ENCODE measurements at places on chromosomes 6 and 20.

- DNase-seq, result no peak
Measured at GRCh38 chr20:48454671-48455490, 372.9 kb downstream of the PREX1 start.

DNA sequence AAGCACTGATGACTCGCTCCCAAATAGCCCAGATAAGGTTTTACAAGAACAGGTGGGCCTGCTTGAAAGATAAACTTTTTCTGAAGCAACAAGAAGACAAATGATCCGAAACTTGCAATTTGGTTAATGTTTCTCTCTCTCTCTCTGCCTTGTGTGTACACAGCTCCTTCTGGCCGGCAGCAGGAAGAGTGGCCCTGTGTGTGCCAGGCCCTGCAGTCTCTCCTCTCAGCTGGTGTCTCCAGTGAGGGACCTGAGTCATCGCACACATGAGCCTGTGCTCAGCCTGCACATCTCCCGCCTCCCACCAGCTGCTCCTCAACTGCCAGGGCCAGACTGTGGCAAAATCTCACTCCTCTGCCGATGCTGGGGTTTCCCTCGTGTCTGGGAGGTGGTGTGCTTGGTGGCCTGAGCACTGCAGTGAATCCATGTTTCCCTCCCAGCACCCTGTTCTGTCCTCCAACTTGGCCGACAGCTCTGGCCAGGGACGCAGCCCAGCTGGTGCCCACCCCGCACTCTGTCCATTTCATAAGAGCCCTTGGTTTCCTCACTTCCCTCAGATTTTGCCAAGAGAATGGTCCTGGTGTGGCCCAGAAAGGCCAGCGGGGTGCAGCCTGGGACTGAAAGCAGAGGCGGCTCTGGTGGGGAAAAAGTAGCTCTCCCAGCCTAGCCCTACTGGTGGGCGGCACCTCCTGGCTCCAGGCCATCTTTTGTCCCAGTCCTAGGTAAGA, 49.4 kb downstream of the ERMARD start:
- DNase-seq, result no peak

DNA sequence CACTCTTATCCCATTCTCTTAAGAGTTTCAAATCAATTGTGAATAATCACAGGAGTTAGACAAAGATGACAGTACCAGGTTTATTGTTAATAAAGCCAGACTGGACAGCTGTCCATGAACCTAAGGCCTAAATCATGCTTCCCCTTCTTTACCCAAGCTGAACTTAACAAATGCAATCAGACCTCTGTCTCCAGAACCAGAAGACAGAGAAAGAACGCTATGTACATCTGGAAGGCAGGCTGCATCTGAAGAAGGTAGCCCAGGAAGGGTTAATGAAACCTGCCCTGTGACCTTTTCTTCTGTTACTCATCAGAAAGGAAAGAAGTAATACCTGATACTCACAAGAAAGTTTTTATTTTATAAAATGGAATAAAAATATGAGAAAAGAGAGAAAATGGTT, 118.6 kb downstream of the EYA4 start:
- DNase-seq, result no peak

- DNase-seq, result peak; percentile 13
Measured at GRCh38 chr20:45044084-45044573, 56.8 kb downstream of the KCNS1 start.

DNA sequence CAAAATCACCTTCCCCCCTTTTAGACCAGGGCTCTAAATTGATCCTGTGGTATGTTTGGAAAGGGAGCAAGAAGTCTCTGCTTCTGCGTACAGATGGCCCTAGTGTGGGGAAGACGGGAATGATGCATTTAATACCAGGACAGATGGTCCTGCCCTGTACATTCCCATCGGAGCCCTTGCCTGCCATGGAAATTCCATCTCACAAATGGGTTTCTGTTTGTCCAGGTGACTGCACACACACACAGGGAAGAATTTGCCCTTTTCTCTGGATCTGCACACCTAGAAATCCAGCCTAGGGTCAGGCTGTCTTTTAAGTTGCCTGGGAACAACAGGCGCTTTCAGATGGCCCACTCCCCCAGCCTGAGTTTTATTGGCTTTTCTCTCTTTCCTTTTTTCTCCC, 1.3 kb downstream of the MAS1 start:
- DNase-seq, result no peak

GRCh38 chr6:56347526-56347925, 100.1 kb upstream of the COL21A1 start:
- no peak for DNase-seq

DNA sequence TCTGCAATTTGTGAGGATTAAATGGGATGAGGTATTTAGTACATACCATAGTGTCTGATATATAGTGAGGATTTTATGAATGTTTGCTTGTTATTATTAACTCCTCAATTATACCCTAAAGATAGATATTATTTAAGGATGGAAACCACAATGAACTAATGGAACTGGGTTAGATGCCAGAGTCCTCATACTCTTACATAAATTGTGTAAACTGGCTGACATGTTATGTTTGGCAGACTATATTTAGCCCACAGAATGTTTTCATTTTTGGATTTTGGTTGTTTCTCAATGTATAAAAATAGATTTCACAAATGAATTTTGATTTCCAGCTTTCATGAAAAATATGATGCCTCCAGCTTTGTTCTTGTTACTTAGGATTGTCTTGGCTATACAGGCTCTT, 37.6 kb downstream of the HTR1B start:
- DNase-seq, result no peak

GRCh38 chr6:83430611-83431544, at the start of gene ME1:
Gene ME1, minus strand, starts transcription at chr6:83431051. Its CDS starts 97 bp downstream, at chr6:83430954.
- peak; percentile 38 for DNase-seq

- no peak for DNase-seq
Measured at GRCh38 chr6:107550241-107550840, 60.4 kb downstream of the SOBP start.

DNA sequence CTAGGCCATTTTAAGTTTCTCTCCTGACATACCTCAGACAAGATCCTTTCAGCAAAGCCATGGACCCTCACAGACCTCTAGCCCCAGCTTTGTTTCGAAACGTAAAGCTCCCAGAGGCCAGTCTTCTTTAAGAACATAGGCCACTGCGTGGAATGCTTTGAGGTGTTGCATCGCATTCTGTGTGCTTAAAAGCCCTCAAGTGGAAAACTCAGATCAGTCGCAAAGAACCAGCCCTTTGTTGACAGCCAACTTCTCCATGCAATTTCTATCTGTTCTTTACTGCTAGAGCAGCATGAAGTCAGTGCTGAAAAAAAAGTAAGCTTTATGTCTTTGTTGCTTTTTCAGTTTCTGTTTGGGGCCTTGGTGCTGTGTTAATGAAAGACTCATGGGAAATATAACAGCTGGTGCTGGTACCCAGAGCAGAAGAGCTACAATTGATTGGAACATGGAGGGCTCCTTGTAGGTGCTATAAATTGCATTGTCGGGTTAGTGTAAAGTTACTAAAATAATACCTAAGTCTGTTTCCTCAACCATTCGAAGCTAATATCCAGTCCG, 142.6 kb downstream of the MAP3K7 start:
- peak; percentile 22 for DNase-seq

DNA sequence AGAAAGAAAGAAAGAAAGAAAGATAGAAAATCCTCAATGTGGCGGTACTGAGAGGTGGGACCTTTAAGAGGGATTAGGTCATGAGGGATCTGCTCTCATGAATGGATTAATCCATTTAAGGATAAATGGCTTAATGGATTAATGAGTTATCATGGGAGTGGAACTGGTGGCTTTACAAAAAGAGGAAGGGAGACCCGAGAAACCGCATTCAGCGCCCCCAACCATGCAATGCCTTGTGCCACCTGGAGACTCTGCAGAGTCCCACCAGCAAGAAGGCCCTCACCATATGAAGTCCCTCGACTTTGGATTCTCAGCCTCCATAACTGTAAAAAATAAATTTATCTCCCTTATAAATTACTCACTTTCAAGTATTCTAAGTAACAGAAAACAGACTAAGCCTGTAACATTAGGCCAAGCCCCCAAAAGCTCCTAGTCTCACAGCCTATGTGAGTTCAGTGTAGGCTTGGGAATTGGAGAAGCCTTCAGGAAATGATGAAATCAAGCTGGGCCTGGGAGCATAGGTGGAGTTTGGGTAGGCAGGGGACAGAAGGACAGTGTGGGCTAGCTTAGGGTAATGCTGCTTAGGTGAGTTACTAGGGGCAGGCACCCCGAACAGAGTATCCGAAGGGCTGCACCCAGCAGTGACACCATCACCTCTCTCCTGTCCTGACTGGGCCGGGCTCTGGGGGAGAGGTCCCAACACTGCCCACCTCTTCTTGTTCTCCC, 36.2 kb upstream of the RNF24 start:
- no peak for DNase-seq

DNA sequence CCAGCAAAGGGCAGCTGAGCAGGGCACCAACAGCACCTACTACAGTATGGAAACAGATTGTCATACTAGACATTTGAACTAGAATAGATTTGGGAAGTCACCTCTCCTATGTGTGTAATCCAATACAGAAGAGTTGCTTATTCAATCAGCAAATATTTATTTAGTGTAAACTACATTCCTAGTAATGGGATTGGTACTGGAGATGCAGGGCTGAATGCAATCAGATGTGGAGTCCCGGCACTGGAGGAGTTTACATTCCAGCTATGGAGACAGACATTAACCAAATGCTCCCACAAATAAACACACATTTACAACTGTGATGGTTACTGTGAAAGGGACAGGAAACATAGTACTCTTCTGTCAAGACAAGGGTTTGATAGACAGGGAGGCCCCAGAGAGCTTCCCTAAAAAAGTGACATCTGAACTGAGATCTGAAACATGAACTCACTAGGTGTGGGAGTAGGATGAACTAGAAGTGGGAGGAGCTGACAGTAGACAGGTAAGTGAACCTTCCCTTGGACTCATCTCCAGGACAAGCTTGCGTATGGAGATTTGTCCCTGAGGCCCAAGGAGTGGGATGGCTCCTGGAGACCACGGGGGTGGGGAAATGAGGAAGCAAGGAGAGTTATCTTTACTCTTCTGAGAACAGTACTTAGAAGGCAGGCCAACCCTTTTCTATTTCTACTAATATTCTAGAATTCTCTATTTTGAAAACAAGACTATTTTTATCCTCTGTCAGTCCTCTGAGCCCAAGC, 420.5 kb downstream of the MAFB start:
- no peak for DNase-seq

- no peak for DNase-seq
Measured at GRCh38 chr6:75201021-75201420, 4.8 kb downstream of the COL12A1 start.

- DNase-seq, result no peak
Measured at GRCh38 chr6:169288591-169288990, 34.9 kb upstream of the THBS2 start.

GRCh38 chr20:63265891-63266515, 6.6 kb upstream of the ARFGAP1 start:
- no peak for DNase-seq

GRCh38 chr6:161300823-161301222, 27.0 kb upstream of the AGPAT4 start:
- no peak for DNase-seq

DNA sequence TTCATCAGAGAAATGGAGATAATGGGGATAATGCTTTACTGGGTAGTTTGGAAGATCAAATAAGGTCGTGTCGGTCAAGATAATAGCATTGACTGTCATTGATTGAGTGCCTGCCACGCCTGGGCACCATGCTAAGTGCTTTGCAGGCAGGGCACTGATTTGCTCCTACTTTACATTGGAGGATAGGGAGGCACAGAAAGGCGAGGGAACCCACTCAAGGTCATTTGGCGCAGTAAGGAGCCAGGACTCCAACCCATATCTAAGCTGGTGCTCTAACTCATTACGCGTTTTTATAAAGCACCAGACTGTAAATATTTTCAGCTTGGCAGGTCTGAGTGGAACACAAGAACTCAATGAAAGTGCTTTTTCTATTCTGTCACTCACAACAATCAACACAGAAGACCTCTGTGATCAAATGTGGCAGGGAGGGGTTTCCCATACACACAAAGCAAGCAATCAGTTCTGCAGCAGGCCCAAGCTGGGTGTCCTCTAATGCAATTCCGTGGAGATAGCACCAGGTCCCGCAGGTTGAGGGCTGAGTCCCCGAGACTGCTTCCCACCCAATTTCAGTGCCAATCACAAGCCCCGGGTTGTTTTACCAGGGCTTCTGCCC, 373.6 kb downstream of the CDH26 start:
- DNase-seq, result no peak

GRCh38 chr6:132252113-132252512, 149.2 kb downstream of the MOXD1 start:
- no peak for DNase-seq

- DNase-seq, result no peak
Measured at GRCh38 chr6:21804941-21805610, 211.5 kb downstream of the SOX4 start.

DNA sequence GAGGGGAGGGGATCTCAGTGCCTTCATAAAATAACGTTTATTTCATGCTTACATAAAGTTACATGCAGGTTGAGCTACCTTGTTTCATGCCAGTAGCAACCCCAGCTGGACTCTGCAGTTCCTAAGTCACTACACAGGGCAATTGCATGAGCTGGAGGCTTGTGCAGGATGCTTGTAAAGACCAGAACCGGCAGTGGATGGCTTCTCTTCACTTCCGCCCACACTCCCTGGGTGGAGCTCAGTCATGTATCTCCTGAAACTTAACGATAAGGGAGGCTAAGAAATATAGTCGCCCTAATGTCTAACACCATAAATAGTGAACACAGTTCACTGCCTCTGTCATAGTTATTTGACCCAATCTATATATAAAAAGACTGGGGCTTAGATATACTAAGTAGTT, 99.4 kb upstream of the RAB32 start:
- DNase-seq, result no peak

- no peak for DNase-seq
Measured at GRCh38 chr6:56162081-56162480, 85.3 kb downstream of the COL21A1 start.

GRCh38 chr6:31541658-31542521, at the start of gene DDX39B:
Gene DDX39B, minus strand, starts transcription at chr6:31542003. Its CDS starts 1,471 bp downstream, at chr6:31540532.
- DNase-seq, result peak; percentile 92

- DNase-seq, result no peak
Measured at GRCh38 chr20:50592282-50593004, 82.3 kb downstream of the PTPN1 start.

GRCh38 chr6:48825501-48826151, 637.4 kb downstream of the MMUT start:
- no peak for DNase-seq

DNA sequence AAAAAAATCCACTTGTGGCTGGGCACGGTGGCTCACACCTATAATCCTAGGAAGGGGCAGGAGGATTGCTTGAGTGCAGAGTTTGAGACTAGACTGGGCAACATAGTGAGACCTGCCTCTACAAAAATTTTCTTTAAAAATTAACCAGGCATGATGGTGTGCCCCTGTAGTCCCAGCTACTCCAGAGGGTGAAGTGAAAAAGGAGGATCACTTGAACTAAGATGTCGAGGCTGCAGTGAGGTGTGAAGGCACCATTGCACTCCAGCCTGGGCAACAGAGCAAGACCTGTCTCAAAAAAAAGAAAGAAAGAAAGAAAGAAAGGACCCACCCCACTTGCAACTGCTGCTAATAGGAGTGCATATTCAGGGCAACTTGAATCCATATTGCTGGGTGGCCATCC, 13.7 kb upstream of the SNX3 start:
- no peak for DNase-seq

DNA sequence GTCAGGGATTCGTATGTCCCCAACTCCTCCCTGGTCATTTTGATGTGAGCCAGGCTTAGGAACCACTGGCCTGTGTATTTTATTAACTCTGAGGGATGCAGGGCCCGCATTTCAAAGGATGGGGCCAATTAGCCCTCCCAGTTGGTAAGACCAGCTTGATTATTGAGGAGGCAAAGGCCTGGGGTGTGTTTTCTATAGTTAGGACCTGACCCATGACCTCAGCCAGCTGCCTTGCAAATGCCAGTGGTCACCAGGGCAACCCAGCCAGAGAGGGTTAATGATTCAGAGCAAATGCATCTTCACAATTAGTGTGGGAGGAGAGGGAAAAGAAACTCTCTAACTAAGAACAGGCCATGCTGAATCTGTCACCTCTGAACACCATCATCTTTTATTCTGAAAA, 835.4 kb downstream of the MAFB start:
- DNase-seq, result no peak

All from T-helper 2 cell (primary cell).